Activated CD4-positive, alpha-beta T cell treated with anti-CD3 and anti-CD28 coated beads, Interleukin-2, amount 50 U/mL, for 24 hours (primary cell): ENCODE measurements at places on chromosomes 11 and 22.

DNA sequence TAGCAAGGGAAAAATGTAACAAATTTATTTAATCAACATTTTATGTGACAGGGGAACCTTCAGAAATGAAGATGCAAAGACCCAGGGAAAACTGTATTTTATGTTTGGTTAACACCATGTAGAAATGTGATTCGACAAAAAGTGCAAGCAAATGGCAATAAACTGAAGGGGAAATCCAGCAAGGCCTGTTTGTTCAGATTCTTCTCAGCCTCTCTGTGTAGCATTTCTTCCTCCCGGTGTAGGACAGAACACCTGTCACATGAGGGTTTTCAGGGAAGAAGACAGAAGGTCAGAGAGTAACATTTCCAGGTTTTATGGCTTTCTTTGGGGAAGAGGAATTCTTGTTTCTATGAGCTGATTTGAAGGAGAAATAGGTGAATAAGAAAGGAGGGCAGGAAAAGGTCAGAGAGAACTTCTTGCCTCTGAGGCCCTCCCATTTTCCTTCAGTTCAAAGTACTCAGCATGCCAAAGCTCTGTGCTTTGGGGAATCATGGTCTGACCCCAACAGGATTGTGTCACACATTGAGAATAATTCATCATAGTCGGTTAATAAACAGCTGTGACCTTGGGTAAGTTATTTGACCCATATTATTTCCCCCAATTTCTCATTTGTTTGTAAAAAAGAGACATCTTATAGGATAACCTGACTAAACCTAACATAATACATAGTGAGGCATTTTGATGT lies 45.5 kb upstream of the ME3 start:
- no peak for DNase-seq

GRCh38 chr22:38696606-38697424 lies 3.9 kb downstream of the JOSD1 start:
- peak; percentile 46 for DNase-seq

- DNase-seq, result no peak
These were observed 1.8 kb downstream of the TTC17 start for GRCh38 chr11:43360361-43361032.

DNA sequence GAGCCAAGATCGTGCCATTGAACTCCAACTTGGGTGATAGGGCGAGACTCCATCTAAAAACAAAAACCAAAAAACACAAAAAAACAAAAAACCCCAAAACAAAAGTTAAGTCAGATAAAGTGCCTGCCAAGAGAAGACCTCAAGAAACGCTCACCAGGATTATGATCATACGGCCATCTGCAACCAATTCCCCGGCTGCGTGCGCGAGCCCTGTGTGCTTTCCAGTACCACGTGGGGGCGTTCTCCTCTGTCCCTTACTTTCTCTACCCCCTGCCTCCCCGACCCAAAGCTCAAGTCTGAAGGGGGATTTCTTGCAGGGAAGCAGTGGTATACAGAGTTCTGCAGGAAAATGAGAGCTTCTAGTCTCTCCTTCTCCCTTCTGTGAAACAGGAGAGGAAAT lies 10.5 kb upstream of the RPS19BP1 start:
- DNase-seq, result no peak

DNA sequence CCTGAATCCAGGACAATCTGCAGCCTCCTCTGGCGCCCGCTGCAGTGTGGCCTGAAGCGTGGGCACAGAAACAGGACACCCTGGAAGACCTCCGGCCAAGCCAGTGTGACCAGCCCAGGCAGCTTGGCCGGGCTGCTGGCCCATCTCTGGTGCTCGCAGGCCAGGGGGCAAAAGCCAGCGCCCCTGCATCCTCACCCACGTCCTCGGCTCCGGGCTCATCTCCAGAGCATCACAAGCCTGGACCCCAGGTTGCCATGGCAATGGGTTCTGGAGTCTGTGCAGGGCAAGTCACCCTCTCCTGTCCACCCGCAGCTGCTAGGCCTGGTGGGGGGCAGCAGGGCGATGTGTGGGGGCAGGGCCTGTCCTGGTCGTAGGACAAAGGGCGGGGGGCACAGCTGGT lies 9.3 kb upstream of the PDGFB start:
- DNase-seq, result no peak

DNA sequence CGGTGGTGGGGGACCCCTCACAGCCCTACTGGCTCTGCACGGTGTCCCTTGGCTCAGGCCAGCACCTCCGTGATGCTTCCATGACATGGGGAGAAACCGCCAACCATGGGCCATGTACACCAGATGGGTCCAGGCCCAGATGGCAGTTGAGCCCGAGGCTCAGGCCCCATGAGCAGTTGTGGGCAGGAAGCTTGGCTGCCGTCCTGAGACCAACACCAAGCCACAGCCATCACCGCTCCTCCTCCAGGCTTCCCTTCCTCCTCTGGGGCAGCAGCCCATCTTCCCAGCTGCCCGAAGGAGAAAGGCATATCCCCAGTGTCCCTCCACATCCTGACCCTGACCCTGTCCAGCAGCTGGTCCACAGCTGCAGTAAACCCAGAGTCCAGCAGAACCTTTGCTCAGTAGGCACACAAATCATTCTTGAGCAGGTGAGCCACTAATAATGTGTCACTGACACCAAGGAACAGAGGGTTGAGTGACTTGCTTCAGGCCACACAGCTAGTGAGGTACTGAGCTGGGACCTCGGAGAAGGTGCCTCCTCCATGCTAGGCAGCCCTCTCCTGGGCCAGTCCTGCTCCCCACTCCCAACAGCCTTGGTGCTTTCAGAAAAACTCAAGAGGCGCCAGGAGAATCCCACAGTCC lies 204.9 kb downstream of the CTTN start:
- no peak for DNase-seq

- DNase-seq, result no peak
These were observed 2.2 kb downstream of the OR51E2 start for GRCh38 chr11:4695442-4695841.

DNA sequence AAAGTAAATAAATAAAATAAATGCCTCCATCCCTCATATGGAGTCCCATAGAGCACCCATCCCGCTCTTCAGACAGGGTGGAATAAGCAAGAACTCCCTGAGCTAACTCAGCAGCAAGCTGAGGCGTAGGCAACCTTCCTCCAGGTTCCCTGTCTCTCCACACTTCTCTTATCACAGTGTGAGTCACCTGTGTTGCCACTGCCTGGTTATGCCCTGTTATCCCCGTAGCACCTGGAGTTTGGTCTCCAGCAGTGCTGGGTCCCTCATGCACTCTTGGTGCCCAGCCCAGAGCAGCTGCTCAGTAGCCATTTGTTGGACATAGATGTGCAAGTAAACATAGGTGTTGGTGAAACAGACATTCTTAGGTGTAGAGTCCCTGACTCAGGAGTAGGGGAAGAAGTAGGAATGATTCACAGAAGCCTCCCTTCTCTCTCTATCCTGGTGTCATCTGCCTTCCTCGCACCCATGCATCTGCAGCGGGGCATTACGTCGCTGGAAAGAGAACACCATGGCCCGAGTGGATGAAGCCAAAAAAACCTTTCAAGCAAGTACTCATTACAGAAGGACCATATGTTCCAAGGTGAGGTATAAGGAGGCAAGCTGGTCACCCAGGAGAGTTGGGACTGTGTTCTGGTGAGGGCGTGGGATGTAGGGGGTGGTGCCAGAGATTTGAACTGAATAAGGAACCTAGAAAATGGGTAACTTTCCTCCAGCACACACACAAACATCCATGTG lies 56.0 kb downstream of the PISD start:
- no peak for DNase-seq

DNA sequence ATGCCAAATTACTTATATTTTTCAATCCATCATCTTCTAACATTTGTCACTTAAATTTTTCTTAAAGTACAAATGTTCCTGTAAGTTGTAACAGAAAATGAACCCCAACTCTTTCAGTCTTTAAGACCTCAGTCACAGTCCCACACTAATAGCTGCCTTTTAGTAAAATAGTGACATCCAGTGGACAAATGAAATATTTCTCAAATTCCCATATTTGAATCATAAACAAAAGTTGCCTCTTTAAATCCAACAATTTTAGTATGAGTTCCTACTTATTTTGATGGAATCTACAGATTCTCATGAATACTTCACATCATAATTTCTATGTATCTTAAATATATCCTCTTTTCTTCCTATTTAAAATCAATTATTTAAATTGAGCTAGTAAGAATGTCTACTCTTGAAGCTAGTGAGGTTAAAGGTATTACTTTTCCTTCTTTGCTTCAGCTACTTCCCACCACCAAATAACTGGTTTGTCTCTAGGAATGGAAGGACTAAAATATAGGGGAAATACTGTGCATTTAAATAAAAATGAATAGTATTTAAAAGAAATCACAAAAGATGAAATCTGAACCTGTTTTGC lies 9.2 kb downstream of the LIN7C start:
- DNase-seq, result no peak

DNA sequence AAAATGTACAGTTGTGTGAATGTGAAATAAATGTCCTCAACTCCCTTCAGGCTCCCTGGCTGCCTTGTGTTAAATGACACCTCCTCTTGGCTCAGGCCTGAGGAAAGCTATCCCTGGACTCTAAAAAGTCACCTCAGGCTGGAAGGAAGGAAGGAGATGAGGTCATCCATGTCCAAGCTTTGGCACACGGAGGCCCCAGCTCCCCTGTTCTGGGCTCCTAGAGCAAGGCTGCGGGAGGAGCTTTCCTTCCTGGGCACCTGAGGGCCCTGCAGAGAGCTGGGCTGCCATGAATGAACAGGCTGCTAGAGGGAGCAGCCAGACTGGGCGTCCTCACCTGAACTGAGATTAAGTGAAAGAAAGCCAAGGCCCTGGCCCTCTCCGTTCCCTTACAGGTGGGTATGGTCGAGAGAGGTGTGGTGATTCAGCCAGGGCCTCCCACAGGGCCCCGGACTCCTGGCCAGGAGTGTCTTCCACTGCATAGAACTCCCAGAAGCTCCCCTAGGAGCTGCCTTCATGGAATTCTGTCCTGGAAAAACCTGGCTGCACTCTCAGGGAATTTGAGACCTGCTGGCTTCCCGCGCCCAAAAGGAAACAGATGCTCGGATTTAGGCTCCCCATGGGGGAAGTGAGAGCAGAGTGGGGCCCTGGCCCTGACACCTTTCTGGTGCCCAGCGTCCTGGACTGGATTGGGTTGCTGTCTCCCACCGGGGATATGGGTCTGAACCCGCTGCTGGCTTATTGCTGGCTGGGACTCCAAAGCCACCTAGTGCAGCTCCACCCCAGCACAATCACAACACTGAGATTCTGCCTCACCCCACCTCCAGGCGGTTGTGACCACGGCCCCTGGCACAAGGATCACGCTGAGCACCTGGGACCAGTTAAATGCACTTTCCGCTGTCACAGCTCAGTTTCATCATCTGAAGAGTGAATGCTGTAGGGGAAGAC lies 22.2 kb downstream of the MYBPC3 start:
- DNase-seq, result no peak

- no peak for DNase-seq
These were observed 218.1 kb upstream of the SORL1-AS1 start for GRCh38 chr11:121670805-121671282.

GRCh38 chr11:14342906-14343305 lies 16.1 kb downstream of the RRAS2 start:
- DNase-seq, result no peak

GRCh38 chr11:46508360-46508759 lies 85.5 kb downstream of the AMBRA1 start:
- DNase-seq, result no peak

GRCh38 chr22:45308957-45309421 lies 745 bp upstream of the FAM118A start:
- no peak for DNase-seq

DNA sequence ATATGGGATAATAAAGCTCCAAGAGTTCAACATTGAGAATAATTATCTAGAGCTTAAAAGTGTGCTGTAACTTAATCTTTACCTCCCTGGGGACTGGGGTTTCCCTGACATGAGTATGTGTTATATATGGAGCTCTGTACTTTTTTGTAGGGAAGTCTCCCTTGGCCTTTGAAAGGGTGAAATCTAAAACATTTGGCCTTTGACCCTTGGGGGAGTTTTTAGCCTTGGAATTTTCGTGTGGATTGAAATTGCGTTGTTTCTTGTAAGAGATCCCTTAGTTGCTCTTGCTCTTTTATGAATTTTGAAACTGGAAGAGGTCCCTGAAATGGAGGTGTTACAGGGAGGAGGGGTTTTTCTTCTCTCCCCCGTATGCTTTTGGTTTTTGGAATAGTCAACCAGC lies 450.0 kb downstream of the NELL1 start:
- DNase-seq, result no peak

GRCh38 chr11:36228689-36229088 lies 60.5 kb downstream of the COMMD9 start:
- no peak for DNase-seq

DNA sequence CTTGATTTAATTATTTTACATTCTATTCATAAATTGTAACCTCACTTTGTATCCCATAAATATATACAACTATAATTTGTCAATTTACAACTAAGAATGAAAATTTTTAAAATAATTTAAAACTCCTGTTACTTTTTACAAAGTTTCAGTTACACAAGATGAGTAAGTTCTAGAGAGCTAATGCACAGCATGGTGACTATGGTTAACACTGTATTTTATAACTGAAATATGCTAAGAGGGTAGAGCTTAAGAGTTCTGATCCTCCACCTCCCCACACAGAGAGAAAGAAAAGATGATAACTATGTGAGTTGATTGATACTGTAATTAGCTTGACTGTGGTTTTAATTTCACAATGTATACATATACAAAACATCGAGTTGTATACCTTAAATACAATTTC lies 412.5 kb upstream of the DDI1 start:
- DNase-seq, result no peak

DNA sequence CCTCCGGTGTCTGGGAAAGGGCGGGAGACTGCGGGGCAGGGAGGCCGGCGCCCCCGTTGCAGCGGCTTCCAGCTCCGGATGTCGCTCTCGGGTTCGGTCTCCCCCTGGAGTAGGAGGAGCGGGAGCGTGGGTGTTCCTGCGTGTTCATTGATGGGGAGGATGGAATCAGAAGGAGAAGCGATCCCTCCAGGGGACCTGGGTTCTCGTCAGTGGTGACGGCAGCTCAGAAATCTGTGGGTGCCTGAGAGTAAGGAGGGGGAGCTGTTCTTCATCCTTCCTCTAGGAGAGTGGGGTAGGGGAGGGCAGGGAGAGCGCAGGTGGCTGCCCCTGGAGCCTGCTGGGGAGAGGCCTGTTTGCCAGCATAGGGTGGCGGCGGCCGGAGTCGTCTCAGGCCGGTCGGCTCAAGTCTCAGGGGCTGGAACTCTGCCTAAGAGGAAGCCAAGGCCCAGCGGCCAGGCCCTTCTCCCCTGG lies 1.1 kb downstream of the UBASH3B start:
- DNase-seq, result peak; percentile 17

DNA sequence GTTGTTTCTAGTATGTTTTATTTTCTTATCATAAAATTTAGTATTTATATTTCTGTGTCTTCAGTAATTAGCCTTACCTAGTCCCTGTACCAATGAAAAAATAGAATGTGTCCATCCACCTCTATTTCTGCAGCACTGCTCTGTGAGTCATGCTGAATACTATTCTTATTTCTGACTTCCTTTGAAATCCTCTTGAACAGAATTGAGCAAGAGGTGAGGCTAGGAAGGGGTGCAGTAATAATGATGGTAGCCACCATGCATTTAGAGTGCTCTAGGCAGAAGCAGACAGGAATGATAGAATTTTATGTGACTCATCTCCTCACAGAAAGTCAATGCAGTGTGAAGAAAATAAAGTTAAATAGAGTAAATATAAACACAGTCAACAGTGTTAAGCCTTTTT lies 60.0 kb downstream of the OR10A6 start:
- DNase-seq, result no peak

- no peak for DNase-seq
These were observed 99.1 kb upstream of the CHRM4 start for GRCh38 chr11:46490666-46491065.

GRCh38 chr11:76614471-76615179 lies 55.9 kb downstream of the LRRC32 start:
- no peak for DNase-seq
